Esophagus squamous epithelium (tissue), 5 donors: ENCODE measurements at places on chromosomes 2 and 18.

DNA sequence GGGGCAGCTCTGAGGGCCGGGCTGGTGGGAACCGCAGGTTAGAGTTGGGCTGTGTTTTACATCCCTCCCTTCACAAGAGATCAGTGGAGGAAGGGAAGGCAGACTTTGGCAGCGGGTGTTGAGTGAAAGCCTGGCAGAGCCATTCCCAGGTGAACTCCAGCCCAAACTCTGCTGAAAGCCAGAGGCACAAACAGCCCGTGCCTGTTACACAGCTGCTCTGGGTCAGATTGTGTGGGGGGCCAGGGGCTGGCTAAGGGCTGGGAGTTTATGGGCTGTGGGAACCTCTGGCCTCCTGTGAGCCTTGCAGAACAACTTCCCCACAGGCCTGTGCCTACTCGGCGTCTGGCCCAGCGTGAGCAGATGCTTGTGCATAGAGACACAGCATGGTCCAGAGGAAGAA is 286.8 kb downstream of the CLIP4 start:
- no peak for DNase-seq

DNA sequence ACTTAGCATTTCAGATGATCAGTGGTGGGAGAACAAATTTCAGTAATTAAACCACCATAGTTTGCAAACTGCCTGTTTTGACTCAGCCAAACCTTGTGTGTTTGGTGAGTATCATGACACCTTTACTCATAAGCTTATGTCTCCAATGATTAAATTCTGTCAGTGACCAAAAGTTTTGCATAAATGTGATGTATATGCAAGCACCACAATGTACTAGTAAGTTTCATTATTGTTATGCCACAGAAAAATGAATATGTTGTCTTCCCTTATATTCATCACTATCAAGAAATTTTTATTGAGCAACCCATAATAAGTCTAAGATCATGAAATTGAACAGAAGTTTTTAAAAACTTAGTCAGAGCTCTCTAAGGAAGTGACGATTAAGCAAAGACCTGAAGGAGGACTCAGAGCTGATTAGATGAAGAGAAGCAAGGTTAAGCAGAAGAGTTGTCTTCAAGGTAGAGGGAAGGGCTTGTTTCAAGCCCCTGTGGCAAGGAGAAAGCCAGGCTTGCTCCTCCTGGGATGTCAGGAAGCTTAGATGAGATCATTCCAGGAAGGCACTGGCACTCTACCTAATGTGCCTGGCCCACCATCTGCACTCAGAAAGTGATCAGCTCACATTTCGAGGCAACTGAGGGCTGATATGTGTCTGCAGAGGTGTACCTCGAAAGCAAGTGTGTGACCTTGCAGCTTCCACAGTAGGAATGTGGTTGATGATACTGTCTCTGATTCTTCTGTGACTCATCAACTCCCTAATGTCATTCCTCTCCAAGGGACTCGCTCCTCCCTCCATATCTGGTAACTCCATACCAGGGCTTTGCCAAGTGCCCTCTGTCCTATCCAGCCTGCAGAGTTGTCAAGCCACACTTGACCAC is 54.7 kb downstream of the KCTD18 start:
- DNase-seq = no peak

DNA sequence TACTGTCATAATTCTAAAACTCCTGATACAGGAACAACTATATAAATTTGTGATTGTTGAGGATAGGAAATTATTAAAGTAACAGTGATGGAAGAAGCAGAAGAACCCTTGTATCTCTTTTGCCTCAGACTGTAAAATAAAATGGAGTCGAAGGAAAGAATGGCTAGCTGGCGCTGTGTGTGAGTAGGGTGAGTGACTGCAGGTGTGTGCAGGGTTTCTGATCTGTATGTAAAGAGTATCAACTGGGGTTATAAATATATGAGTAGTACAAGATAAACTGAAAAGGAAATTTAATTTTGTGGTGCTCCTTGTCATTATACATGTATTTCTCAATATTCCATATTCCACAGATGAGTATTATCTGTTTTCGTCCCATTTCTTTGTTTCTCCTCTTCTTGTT is 15.2 kb downstream of the POLI start:
- DNase-seq = no peak

- DNase-seq = no peak
Observed at GRCh38 chr2:168343586-168343985, 96.2 kb upstream of the STK39 start.

- no peak for DNase-seq
Observed at GRCh38 chr2:69560147-69560482, 83.4 kb downstream of the AAK1 start.

GRCh38 chr2:227491386-227491785 is 19.4 kb downstream of the AGFG1 start:
- no peak for DNase-seq

DNA sequence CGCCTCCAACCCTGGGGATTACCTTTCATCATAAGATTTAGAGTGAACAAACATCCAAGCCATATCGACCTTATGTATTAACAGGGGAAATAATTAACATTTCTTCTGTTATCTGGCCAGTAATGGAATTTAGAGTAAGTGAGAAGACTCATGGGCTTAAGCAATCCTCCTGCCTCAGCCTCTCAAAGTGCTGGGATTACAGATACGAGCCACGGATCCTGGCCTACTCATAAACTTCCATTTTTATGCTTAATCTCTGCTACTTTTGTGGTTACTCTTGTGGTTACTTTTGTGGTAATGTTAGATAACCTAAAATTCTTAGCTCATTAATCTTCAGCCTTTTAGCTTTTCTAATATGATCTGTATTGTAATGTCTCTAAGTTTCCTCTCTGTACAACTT is 159.3 kb upstream of the SLC8A1 start:
- DNase-seq = no peak

- no peak for DNase-seq
Observed at GRCh38 chr2:8195784-8196183, 486.1 kb upstream of the ID2 start.

GRCh38 chr2:140597205-140597604 is 1533.6 kb downstream of the LRP1B start:
- no peak for DNase-seq
